ENCODE measurements at places on chromosomes 11 and 22.

DNA sequence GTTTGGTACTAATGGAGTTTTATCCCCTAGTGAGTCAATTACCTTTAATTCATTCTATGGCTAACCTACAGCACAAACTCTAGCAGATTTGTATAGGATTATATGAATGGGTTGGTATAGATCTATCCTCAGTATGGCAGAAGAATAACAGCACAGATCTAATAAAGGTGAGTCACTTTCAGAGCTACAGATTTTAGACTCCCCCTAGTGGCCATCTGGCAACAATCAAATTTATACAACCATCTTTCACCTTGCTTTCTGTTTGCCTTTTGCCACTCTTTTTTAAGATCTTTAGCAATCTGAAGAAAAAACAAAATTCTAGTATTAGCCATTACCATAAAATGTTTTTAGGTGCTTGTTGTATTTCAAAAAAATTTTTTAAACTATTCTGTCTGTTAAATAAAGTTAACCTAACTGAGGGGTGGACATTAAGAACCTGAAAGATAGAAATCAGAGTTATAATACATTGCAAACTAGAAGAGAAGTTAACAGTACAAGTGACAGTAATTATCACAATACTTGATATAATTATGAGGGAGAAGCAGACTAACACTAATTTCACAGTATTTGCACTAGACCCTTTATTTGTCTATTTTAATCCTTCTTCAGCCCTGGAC, 25.8 kb downstream of the DDIAS start:
- DNase-seq: no peak

DNA sequence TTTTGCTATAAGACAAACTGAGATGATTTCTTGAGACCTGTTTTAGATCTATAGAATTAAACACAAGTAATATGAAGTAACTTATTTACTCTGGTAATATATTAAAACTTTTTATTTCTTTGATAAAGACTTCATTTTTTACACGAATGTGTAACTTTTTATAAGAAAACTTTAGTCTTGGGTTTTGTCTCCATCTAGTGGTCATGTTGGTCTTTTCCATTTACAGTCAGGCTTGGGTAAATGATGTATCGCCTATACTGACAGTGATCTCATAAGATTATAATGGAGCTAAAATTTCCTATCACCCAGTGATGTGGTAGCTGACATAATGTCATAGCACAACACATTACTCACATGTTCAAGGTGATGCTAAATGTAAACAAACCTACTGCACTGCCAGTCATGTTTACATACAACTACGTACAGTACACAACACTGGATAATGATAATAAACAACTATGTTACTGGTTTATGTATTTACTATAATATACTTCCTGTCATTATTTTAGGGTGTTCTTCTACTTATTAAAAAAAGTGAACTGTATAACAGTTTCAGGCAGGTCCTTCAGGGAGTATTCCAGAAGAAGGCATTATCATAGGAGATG, 7.5 kb upstream of the C11orf97 start:
- no peak for DNase-seq

DNA sequence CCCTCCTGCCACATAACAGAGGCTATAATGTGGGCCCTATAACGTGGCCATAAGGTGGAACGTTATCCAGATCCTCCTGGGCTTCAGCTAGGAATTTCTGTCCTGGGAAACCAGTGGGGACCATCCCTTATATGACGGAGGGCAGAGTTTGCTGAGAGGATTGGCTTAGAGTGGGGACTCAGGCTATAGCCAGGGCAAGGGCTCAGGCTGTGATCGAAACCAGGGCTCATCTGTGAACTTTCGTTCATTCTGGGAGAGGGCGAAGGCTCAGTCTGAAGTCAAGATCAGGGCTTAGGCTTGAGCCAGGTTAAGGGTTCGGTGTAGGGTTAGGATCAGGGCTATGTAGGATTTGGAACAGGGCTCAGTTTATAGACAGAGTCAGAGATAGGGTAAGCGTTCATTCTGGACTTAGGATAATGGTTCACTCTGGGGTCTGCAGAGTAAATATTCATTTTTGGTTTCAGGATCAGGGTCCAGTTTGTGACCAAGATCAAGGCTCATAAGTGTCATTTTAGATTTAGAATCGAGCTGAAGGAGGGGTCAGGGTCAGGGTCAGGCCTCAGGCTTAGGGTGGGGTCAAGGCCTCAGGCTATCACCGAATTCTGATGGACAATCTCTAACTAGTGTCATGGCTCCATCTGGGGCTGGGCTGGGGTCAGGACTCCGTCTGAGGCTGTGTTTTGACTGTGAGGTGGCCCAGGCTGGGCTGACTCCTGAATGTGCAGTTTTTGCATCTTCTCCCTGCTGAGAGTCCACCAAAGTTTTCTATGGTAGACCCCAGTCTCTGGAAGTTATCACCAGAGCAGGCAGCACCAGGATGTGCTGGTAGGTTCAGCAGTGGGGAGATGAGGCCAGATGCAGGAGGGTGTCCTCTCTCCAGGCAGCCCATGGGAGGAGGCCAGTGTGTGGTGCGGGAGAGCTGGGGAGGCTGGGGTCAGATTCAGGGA, 33.9 kb upstream of the SOX10 start:
- no peak for DNase-seq

DNA sequence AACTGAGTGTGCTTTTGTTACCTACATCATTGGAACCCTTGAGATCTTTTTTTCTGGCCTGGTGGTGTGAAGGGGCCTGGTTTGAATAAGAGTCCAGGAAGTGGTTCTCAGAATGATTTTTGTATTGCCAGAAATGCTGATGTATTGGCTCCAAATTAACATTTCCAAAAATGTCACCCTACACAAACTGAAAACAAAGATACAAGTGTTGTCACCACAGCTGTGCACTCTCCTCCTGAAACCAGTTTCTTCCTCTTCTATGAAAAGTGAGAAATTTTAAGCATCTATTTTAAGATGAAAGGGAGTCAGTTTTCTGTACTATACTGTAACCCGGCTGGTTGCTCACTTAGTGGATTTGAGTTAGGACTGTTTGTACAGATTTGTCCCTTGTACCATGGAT, 218.8 kb downstream of the PGR start:
- no peak for DNase-seq

- DNase-seq: no peak
Measured at GRCh38 chr11:113197446-113197845, 116.9 kb upstream of the TTC12 start.

DNA sequence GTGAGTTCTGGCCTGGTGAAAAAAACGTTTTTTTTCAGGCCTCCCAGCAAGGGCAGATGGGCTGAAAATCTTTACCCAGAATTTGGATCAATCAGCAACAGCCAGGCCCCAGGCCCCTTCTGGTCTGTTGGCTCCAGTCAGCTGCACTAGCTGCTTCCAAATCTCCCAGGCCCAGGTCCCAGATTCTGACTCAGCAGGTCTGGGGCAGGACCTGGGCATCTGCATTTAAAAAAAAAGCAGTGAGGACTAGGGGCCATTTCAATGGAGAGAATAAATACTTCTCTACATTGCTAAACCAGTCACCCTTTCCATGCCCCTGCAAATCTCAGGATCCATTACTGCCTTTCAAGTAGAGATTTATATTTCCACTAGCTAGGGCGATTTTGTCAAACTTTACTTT, 4.3 kb downstream of the SLC15A3 start:
- DNase-seq: no peak

GRCh38 chr22:44023404-44024287, 456 bp upstream of the PARVB start:
- peak; percentile 51 for DNase-seq

- DNase-seq: peak; percentile 67
Measured at GRCh38 chr22:43152357-43153071, 1.2 kb downstream of the TSPO start.

DNA sequence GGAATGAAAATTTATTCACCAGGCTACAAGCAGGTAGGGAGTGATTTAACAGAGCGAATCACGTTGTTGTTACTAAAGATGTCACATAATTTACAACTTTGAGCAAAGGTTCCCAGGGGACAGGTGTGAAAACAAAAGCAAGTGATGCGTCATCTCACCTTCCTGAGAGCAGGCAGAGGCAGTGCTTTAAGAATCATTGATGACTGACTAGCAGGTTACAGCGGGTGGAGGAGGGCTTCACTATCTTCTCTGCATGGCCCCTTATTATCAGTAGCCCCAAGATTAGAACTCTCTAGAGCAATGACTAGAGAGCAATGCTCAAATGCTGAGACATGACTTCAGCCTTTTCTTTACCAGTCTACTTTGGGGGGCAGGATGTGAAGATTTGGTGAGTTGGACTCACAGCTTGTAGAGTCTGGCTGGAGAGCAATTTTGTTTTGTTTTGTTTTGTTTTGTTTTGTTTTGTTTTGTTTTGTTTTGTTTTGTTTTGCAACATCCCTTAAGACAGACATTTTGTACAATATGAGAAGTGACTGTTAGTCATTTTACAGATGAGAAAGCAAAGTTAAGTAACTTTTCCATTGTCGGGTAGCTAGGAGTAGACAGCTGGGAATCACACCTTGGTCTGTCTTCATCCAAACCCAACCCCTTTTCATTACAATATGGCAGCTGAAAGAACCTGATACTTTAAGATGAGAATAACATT, 84.8 kb downstream of the SLC1A2 start:
- DNase-seq: no peak

DNA sequence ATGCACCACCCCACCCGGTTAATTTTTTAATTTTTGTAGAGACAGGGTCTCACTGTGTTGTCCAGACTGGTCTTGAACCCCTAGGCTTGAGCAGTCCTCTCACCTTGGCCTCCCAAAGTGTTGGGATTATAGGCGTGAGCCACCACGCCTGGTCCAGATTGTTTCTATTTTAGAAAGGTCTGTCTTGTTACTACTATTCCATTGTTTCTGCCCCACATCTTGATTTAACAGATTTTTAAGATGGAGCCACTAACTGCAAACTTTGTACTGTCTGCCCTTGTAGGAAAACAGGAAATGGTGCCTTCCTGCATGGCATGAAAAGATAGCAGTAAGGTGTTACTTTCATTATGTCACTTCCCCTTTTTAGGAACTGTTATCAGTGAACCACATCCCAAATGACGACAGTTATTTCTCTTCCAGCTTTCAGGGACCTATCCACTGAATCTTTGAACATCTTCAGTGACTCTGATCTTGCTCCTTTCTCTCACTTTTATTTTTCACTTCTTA, 23.2 kb downstream of the TAF1D start:
- no peak for DNase-seq

GRCh38 chr11:70281156-70281609, 10.7 kb downstream of the PPFIA1 start:
- no peak for DNase-seq

- no peak for DNase-seq
Measured at GRCh38 chr11:117229411-117229810, 2.5 kb downstream of the PCSK7 start.

DNA sequence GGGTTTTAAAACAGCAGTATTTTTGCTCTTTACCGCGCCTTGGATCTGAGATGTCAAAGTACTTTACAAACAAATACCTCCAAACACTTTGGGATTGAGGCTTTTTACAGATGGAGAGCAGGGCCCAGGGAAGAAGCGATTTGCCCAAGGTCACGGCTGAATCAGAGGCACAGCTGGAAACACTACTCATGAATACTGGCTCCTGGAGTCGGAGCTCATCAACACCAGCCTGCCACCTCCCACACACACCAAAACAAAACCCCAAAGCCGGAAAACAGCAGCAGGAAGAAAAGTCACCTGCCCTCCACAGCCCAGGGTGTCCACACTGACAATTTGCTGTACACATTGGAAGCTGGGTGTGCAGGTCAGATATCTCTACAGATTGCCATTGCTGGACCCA, 339.4 kb downstream of the CADM1 start:
- DNase-seq: no peak

- DNase-seq: no peak
Measured at GRCh38 chr11:38672445-38672844, 2074.4 kb upstream of the RAG2 start.

GRCh38 chr22:33275073-33275443, 216.9 kb upstream of the SYN3 start:
- DNase-seq: no peak

- DNase-seq: no peak
Measured at GRCh38 chr11:27520226-27520625, 13.7 kb upstream of the LIN7C start.

DNA sequence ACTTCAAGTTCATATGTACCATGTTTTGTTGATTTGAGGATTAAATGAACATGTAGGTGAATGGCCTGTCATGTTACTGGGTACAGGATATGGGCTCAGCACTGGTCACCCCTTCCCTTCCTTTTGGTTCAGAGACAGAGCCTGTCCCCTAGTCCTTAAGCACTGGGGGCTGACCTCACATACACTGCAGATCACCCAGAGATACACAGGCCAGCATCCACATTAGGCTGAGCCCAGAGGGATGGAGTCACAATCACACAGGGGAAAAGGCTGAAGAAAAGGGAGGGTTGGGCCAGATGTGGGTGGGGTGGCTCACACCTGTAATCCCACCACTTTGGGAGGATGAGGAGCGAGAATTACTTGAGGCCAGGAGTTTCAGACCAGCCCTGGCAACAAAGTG, 62.3 kb downstream of the IGLL5 start:
- no peak for DNase-seq

DNA sequence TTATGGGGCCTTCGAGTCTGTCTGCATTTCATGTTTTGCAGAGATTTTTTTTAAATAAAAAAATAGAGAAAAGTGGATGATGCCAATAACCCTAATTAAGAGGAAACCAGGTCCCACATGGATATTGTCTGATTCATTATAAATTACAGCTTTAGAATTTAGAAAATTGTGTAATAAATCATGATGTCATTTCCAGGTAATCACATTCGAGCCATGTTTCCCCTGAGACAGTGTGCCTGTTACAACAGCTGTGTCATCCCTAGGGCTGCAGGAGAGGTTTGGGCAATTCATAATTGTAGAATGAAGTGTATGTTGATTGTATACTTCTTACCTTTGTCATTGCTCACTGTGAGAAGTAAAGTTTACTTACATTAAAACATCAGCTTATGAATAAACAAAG, 38.3 kb downstream of the NCAM1 start:
- DNase-seq: no peak

DNA sequence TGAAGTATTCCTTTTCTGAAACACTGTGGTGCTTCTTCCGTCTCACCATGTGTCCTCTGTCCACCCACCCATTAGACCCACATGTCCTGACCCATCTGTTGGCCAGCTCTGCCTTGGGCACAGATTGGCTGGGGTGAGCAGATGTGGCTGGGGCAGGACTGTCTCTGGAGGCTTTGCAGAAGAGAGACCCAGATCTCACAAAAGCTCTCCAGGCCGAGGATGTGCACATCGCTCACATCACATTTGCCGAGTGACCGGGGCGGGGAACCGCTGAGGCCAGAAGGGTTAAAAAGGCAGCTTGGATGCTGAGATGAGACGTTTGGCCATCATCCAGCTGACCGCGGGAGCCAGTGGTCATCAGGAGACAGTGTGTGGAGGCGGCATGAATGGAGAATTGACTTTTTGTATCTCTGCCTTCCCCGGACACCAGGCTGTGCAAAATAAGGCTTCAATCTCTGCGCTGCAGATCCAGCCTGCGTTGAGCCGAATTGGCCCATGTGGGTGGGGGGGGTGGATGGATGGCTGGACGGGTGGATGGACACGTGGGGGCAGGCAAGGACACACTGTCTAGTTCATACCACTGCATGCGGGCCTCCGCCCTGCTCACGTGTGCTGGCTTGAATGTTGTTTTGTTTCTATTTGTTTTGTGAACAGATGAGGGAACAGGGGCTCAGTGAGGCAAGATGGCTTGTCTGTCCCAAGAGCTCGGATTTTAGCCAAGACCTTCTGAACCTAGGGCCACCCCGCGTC, 6.1 kb downstream of the IFITM10 start:
- DNase-seq: no peak

Data from activated CD4-positive, alpha-beta T cell treated with anti-CD3 and anti-CD28 coated beads, Interleukin-2, amount 50 U/mL, for 48 hours (primary cell).